ENCODE measurements at places on chromosomes 16 and 17.

GRCh38 chr17:4310354-4311060 lies 46.7 kb upstream of the ANKFY1 start:
- no peak for DNase-seq

DNA sequence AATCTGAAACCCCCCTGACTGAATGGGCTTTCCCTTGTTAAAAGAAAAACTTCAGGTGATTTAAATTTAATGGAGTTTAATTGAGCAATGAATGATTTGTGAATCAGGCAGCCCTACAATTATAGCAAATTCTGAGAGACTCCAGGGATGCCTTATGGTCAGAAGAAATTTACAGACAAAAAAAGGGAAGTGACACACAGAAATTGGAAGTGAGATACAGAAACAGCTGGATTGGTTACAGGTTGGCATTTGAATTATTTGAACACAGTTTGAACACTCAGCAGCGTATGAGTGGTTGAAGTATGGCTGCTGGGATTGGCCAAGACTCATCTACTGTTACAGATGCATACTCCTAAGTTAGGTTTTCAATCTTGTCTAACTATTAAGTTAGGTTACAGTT lies 19.0 kb upstream of the CPHXL start:
- DNase-seq: no peak

DNA sequence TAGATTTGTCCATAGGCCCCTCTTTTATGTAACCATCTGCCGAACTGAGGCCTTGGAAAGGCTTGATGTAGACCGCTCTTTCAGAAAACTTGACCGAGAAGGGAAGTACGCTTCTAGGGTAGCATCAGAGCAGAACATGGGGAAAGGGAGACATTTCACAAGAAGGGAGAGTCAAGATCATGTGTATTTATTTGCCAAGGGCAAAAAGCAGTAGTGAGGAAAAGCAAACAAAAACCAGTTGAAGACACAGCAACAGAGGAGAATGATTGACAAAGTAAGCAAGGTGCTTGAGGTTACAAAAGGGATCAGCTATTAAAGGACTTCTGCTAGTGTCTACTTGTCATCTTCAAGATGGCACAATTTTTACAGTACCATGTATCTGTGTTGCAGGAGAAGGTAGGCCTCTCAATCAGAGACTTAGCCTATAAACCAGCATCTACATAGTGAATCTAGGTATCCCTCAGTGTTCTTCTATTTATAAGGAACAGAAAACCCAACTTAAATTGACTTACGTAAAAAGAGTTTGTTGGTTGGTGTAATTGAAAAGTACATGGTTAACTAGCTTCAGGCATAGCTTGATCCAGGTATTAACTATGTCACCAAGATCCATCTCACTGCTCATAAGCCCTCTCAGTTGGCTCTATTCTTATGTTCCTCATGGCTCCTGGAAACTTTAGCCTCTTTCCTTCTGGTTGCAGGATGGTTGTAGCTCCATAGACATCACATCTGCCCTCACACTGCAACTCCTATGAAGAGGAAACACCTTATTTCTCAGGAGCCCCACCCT lies 288.4 kb downstream of the IRX3 start:
- no peak for DNase-seq

- DNase-seq: no peak
These were observed 12.2 kb upstream of the VAT1L start for GRCh38 chr16:77775911-77776909.
